CD4-positive, alpha-beta T cell treated with Interleukin-4 for 1 hour (primary cell): ENCODE measurements at places on chromosomes 1 and 21.

- no peak for DNase-seq
Observed at GRCh38 chr1:215497528-215497927, 69.6 kb upstream of the KCTD3 start.

DNA sequence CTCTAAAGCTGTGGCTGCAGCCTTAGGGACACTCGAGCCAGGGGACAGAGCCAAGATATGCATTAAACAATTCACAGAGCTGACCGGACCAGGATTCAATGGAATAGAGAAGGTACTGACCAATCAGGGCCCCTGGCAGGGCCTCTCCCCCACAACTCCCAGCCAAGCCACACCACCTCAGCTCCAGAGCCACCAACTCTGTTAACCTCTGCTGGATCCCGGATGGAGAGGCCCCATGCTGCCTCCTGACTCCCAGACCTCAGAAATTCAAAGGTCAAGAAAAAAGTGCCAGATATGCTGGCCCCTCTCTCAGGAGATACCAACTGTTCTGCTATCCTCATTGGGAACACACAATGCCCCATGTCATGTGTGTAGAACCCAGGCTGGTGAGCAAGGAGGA, 62.1 kb downstream of the CD46 start:
- DNase-seq: no peak

DNA sequence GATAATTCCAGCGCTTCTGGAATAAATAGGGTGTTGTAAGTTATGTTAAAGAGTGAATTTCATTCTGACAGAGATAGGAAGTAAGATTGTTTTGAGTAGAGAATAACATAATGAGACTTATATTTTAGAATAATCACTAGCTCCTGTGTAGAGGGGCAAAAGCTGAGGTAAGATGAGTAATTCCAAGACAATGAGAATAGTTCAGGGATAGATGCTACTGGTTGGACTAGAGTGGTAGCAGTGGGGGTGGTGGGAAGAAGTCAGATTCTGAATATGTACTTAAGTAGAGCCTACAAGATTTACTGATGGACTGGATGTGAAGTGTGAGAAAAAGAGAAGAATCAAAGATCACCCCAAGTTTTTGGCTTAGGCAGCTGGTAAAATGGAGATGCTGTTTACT, 23.3 kb upstream of the MOV10 start:
- no peak for DNase-seq

GRCh38 chr1:152185544-152186391, 26.7 kb upstream of the RPTN start:
- peak; percentile 70 for DNase-seq

DNA sequence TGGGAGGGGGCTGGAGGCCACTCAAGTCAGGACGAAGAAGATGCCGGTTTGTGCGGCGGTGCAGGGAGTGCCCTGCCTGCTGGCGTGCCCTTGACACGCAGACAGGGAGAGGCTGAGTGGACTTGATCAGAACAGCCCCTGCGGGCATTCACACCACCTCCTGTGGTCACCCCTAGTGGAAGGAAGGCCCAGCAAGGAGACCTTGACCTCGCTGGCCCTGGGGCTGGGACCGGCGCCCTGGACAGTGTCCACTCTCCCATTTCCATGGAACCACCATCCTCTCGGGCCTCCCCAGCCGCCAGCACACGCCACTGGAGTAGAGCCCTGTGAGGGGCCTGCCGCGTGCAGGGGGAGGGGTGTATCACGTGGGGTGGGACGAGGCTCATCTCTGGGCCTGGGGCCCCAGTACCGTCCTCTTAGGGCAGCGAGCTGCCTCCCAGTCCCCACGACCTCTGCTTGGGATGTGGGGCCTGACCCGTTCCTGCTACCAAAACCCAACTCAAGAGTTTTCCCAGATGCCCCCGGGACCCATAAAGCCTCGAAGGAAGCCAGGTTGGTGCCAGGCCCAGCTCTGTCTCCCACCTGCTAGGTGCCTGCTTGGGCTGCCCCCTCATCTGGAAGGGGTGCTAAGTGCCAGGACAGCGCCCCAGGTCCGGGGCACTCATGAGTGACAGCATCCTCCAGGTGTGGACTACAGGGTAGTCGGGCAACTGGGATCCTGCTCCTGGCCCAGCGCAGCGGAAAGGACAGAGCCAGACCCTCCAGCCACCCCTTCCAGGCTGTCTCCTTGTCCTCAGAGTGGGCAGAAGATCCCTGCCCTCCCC, 62.8 kb downstream of the SLX9 start:
- no peak for DNase-seq

GRCh38 chr1:15176898-15177665, 23.5 kb downstream of the TMEM51 start:
- DNase-seq: no peak

DNA sequence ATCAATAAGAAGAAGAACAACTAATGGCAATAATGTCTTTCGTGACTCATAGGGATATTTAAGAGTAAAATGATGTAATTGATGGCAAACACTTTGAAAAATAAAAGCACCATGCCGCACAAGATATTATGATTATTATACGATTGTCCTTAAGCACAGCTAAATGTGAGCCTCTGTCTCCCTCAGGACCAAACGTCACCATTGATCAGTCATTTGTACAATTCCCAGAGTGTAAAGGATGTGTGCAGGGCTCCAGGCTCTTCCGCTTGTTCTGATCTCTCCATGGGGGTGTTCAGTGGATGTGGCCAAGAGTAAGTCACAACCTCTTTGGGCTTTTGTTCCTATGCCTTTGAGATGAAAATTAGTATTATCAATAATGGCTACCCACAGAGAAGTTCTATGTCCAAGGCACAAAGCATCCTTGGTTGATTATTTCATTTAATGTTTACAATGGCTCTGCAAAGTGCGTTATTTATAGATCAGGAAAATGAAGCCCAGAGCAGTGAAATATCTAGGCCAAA, 17.7 kb upstream of the C1orf87 start:
- no peak for DNase-seq

DNA sequence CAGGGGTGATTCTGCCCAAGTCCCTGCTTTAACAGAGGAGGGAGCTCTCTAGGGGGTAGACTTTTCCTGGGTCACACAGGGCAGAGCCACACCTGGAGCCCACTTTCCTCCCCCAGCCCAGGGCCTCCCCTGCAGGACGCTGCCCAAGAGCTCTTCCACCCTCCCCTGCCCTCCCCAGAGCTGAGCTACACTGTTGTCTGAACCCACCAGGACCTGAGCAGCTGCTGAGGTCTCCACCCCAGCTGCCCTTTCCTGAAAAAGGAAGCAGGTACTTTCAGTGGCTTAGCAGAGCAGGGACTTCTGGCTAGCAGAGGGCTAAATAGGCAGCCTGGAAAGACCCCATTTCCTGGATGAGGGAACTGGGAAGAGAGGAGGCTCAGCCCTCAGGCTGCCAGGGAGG, 169.3 kb upstream of the ETV3 start:
- DNase-seq: no peak
